Right lung (tissue), 10 donors: ENCODE measurements at places on chromosomes 2 and 18. TPM values are rescaled to one million over a fixed set of nuclear protein-coding genes. Genes with fewer than 3 reads are reported as not detected.

LDLRAD4 gene
- polyA plus RNA-seq, result 17.0 TPM

KCNS3 gene
- 35.8 TPM for polyA plus RNA-seq

DNA sequence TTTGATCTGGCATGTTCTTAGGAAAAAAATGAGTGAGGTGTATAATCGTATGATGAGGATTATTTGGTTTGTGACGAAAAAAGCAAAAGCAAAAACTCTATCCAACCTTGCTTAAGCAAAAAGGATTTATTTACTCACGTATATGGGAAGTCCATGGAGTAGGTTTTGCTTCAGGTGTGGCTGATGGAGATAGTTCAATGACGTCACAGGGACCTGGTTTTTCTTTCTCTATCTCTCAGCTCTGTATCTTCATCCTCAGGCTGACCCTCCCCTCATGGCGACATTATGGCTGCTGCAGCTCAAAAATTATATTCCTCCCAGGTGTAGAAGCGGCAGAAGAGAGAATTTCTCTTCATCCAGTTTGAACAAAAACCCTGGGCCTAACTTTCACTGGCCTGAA, 8.9 kb downstream of the TMSB10 start:
- no peak for DNase-seq

DNA sequence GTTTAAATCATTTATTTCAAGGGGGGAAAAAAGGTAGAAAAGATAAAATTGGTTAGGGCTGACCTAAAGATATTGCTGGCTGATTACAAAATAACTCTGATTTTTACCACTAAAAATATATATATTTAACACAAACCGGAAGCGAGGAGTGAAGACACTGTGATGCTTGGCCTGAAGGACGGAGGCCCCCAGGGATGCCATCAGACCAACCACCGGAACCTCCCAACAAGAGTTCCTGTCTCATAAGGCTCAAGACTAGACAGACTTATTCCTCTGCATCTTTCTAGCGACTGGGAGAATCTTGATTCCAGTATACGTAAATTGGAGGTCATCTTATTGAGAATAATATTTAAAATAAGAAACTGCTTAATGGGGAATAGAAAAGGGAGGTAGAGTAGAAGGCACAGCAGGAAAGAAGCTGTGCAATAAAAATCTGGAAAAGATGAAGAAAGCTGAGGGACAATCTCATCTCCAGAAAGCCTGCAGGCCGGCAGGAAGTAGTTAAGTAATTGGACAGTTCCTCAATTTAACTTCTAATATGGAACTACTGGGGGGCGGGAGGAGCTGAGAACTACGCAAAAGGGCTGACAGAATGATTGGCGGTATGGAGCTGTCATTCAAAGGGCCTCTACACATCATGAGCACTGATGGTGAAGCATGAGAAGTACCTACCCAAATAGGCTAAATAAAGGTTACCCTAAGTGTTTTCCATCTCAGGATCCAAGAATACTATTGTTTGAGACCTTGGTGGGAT, 91.1 kb downstream of the DTNB start:
- DNase-seq, result no peak

- no peak for DNase-seq
Measured at GRCh38 chr2:109638795-109639194, 24.6 kb downstream of the SOWAHC start.
